NCI-H1048 (cell line): ENCODE measurements at places on chromosomes 3 and 15.

- DNase-seq = no peak
Measured at GRCh38 chr15:99095626-99096025, 9.3 kb upstream of the SYNM start.

- DNase-seq = no peak
Measured at GRCh38 chr15:75136118-75136517, 65.6 kb upstream of the C15orf39 start.

GRCh38 chr3:8164145-8164544 is 337.5 kb upstream of the LMCD1 start:
- no peak for DNase-seq

DNA sequence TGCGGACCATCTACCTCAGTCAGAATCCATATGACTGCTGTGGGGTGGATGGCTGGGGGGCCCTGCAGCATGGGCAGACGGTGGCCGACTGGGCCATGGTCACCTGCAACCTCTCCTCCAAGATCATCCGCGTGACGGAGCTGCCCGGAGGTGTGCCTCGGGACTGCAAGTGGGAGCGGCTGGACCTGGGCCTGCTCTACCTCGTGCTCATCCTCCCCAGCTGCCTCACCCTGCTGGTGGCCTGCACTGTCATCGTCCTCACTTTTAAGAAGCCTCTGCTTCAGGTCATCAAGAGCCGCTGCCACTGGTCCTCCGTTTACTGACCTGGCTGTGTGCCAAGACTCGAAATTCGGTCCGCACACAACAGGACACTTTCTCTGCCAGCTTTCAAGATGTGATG is 21.9 kb downstream of the NRROS start:
- DNase-seq = no peak

- no peak for DNase-seq
Measured at GRCh38 chr3:163622384-163622783, 1455.9 kb downstream of the SI start.
